EL (cell line): ENCODE measurements at places on chromosomes 3 and 15.
A peak's percentile ranks its signal among the peaks of the same experiment; 100 is the strongest.

DNA sequence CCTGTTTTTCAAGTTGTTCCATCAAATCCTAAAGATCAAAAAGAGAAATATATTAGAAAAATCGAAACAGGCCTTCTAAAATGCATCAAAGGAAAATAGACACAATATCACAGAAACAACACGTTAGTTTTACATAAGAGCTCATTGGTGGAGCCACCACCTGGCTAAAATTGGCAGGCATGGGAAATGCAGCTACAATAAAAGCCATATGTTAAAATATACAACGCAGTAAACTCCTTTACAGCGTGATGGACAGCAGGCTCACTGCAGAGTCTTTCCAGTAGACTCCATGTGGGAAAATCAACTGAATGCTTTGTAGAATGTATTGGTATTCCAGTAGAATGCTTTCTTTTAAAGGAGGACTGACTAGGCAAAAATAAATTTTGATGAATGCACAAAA lies 40.9 kb upstream of the MYO5C start:
- DNase-seq: no peak

GRCh38 chr3:48187301-48187578 lies 977 bp downstream of the CDC25A start:
- no peak for DNase-seq

DNA sequence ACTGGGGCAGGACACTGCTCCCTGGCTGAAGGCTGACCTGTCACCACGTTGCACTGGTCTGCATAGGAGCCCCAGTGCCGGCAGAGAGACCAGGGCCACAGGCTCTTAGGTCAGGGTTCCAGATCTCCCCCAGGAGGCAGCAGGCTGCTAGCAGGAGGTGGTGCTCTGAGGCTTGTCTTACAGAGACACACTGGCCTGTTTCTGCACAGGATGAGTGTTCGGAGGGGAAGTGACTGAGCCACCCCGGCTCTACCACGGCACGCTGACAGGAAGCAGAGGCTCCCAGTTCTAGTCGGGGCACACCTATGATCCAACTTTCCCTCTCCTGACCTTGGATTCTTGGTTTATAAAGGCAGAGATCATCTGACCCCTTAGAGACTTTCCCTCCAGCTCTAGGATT lies 8.6 kb downstream of the FBXL22 start:
- no peak for DNase-seq

DNA sequence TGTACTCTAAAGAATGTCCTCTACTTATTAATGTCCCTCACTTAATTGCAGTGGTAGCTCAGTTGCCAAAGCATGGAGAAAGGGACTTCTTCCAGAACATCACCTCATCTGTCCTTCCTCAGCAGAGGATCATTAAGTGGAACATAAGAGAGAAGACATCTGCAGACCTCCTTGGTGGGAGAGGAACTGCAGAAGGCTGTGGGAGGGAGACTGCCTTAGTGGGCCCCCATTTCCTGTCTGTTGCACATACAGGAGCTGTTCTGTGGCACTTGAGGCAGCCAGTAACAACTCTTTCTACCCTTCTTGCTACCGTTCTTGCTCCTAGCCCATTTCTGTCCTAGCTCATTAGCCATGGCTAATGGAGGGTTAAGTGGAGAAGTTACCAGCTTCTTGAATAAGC lies 33.6 kb downstream of the HPS3 start:
- no peak for DNase-seq

- peak; percentile 3 for DNase-seq
These were observed 232.7 kb downstream of the MECOM start for GRCh38 chr3:169430707-169431404.

DNA sequence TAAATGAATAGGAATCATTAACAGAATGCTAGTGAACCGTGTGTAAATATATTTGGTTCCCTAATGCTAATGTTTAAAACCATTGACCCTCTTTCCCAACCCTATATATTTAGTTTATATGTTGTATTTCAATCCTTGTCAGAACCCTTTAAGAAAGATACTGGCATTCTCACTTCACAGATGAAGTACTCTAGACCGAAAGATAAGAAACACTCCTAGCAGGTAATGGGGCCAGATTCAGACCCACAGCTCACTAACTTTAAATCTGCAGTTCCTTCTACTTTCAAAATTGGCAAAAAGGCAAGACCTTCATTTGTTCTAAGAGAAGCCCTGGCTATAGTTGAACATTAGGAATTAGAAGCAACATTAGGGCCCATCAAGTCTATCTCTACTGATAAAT lies 42.3 kb upstream of the TM4SF4 start:
- no peak for DNase-seq

DNA sequence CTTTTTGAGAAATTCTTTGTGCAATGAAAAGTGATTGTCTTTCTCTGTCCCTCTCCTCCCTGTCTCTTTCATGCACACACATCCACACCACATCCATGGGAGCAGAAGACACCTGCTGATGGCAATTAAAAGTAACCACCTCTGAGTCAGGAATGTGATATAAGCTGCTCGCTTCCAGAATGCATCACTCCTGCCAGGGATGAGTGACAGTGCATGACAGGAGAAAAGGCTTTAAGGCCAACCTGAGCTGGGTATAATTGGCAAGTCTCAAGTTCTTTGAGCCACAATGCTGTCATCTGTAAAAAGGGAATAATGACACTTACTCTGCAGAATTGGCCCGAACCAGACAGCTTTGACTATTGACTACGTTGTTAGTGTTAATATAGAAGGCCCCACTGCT lies 59.6 kb downstream of the UBP1 start:
- no peak for DNase-seq

DNA sequence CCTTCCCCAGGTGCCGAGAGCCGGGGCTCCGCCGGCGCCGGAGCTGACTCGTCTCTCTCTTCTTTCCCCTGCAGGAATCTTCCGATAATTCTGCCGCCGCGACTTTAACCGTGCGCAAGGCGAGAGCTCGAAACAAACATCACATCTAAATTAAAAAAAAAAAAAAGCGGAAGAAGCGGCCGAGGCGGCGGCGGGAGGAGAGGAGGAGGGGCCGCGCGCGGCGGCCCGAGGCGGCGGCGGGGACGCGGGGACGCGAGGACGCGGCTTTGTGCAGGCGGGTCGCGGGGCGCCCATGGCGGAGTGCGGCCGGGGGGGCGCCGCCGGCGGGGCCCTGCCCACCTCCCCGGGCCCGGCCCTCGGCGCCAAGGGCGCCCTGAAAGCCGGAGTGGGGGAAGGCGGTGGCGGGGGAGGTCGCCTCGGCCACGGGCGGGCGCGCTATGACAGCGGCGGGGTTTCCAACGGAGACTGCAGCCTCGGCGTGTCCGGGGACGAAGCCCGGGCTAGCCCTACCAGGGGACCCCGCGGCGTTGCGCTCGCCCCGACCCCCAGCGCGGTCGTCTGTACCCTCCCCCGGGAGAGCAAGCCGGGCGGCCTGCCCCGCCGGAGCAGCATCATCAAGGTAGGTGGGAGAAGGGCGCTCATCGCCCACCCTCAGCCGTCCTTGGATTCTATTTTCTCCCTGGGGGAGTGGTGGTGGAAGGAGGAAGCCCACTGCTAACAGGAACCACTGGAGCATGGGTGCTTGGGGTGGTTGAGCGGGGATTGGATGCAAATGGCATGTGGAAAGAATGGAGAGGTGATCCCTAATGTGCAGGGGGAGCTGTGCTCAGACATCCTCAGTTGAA lies at the start of gene PLCL2:
TSS of gene PLCL2 (plus strand) at position 208 of the 845 bp plus-strand sequence. CDS start at position 293, 85 bp downstream.
- peak; percentile 61 for DNase-seq

GRCh38 chr3:55902221-55902900 lies 415.3 kb upstream of the WNT5A start:
- no peak for DNase-seq

DNA sequence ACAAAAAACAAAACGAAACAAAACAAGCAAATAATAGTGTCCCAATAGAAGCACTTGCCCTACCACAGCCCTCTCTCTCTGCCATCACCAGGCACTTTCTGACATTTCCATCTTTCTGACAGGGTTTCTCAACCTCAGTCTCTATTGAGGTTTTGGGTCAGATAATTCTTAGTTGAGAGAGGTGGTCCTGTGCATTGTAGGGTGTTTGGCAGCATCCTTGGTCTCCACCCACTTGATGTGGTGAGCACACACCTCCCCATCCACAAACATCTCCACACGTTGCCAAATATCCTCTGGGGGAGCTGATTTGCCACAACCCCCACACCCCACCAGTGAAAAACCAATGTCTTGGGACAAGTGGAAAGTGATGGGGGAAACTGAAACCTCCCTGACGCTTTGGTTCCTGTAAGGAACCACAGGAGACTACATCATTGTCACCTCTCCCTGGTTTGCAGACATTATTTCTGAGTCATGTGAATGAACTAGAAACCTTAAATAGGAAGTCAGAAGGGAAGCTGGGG lies 733.7 kb upstream of the CFAP20DC start:
- DNase-seq: no peak

- no peak for DNase-seq
These were observed 12.1 kb downstream of the SLC4A7 start for GRCh38 chr3:27471923-27472550.

DNA sequence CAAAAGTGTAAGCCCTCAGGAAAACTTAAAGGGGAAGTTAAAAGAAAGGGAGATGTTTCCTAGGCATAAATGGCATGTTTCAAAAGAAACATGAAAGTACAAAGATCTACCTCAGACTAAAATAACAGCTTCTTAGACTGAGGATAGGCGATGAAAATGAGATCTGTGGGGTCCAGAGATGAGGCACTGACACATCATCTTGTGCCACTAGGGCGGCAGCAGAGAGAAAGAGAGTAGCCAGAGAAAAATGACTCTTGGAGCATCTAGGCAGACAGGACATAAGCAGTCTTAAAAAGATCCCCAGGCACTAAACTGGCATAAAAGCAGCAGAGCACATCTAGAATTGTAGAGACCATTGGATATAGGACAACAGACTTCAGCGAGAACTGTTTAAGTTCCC lies 42.5 kb upstream of the RFX7 start:
- DNase-seq: no peak

GRCh38 chr3:8712045-8712907 lies 21.3 kb upstream of the CAV3 start:
- DNase-seq: peak; percentile 75

DNA sequence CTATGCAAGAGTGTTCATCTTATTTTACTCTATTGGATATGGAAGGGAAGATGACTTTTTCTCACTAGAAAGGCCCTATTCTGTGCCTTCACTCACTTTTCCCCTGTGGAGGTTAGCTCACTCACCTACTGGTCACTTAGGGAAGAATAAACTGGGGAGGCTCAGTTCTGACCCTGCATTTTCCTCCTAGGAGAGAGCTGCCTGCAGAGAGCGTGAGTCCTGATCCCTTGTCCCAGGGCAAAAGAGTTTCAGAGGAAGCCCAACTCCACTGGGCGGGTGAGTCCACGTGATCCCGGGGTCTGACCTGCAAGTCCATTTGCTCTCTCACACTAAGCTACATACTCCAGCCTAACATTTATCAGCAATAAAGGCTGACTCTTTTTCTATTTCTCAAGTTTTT lies 8.4 kb downstream of the MORC1 start:
- no peak for DNase-seq

DNA sequence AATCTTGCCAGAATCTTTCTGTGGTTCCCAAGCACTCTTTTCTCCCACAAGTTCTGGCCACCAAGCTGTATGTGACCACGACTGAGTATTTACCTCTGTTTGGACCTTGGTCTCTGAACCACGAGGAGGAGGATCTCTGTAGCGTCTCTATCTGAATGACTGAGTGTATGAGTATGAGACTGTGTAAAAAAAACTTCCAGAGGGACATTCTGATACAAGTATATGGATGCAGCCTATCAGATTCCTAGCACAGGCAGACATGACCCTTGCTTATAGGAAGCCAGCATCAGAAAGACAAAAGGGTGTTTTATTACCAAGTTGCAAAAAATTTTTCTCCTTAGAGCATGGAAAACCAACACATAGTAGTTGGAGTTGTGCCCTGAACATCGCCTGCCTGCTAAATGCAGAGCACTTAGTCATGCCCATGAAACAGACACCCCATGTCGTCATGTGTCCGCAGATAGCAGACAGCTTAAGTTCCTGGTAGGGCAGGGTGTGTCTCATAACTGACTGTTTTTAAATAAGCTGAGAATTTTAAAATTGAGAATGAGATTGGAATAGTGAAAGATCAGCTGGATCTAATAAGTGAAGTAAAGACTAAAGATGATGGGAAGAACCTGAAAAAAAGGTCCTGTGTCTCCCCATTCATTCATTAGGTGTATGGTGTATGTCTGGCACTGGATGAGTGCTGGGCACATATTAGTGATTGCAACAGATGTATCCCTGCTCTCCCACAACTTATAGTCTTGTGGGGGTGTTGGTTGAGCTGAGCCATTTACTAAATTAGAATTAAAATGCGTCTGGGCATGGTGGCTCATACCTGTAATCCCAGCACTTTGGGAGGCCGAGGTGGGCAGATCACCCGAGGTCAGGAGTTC lies 30.9 kb downstream of the DAG1 start:
- DNase-seq: peak; percentile 95

DNA sequence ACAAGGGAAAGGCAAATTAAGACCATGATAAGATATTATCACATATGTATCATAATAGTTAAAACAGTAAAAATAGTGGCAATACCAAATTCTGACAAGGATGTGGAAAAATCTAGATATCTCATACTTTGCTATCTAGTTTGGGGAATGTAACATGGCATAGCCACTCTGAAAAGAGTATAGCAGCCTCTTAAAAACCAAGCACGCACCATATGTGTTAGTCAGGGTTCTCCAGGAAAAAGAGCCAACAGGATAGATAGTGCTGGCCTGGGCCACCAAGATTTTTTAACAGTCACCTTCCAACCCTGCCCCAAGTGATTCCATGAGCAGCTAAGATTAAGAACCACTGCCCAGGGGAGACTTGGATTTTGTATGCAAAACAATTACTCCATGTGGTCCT lies 48.5 kb upstream of the XCR1 start:
- DNase-seq: no peak

DNA sequence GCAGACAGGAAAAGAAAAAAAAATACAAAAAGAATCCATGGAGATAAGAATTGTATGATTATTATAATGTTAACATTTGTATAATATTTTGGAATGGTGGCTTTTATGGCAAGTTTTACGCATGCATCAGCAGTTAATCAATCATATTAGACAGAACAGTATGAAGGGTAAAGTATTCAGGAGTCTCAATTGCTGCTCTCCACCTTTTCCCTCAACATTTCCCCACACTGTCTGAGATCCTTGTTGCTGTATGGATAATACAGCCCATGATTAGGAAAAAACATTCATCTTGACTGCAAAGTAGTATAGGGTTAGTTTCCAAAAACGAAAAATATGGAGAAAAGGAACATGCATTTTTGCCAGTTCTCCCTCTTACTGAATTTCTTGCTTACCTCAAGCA lies 755.3 kb upstream of the ARPP21 start:
- no peak for DNase-seq

GRCh38 chr3:190863119-190863465 lies 598 bp upstream of the GMNC start:
- DNase-seq: no peak

- DNase-seq: no peak
These were observed 106.5 kb downstream of the P3H2 start for GRCh38 chr3:190013943-190014924.

DNA sequence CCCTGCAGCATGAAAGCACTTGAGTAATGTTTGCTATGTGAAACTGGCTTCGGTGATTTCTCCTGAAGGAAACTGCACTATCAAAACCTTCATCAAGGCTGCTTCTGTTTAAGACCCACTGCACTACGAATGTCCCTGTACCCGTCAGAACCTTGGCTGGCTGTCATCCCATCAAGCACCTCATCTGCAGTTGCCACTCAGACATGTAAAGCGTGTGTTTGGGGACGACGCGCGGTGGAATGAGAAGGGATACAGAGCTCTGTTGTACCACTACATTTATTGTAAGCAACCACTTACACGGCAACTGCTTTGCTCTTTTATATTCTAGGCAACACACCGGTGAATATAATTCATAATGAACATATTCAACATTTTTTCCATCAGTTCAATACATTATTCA lies 147.6 kb downstream of the TIGIT start:
- DNase-seq: no peak

- DNase-seq: no peak
These were observed 15.2 kb downstream of the CDIN1 start for GRCh38 chr15:36594556-36595090.
